Fibroblast of skin of right biceps (primary cell): ENCODE measurements at places on chromosomes 2 and 18.

GRCh38 chr18:57095884-57096283 is 51.0 kb upstream of the BOD1L2 start:
- DNase-seq: no peak

- peak; percentile 96 for DNase-seq
Measured at GRCh38 chr2:159131914-159132281, 154.6 kb downstream of the WDSUB1 start.

- no peak for DNase-seq
Measured at GRCh38 chr2:227824711-227825110, 11.1 kb downstream of the CCL20 start.

- no peak for DNase-seq
Measured at GRCh38 chr2:107132746-107133145, 246.8 kb upstream of the ST6GAL2 start.

- DNase-seq: no peak
Measured at GRCh38 chr2:128686881-128687555, 368.4 kb upstream of the HS6ST1 start.

DNA sequence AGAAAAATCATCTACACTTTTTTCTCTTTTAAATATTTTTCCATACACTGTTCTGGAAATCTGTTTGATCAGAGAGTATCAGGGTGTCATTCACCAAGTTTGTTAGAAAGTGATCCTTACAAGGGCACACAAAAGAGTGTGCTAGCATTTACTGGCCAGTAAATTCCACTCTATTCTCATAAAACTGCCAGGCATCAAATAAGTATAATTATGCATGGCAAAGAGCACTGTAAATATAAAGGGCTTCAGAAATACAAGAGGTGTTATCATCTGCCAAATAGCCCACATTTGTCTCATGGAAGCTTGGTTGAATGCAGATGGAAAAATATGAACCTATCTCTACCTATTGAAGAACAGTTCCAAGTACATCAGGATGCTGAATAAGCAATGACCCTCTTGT is 847.3 kb upstream of the ACVR2A start:
- DNase-seq: no peak

DNA sequence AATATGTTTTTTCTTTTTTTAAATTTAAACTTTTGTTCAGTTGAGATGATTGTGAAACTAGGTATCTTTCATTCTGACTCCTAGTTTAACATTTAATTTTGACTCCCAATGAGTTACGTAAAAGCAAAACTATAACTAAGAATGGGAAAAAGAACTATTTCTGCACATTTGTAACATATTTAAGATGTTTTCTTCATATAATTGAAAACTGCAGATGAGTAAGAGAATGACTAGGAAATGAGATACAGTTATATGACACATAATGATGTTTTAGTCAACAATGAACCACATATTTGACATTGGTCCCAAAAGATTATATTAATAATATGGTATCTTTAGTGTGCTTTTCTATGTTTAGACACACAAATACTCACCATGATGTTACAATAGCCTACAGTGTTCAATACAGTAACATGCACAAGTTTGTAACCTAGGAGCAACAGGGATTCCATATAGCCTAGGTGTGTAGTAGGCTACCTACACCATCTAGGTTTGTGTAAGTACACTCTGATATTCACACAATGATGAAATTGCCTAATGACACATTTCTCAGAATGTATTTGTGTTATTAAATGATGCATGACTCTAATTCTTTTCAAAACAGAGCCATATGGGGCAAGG is 12.6 kb downstream of the ERMN start:
- DNase-seq: peak; percentile 78

DNA sequence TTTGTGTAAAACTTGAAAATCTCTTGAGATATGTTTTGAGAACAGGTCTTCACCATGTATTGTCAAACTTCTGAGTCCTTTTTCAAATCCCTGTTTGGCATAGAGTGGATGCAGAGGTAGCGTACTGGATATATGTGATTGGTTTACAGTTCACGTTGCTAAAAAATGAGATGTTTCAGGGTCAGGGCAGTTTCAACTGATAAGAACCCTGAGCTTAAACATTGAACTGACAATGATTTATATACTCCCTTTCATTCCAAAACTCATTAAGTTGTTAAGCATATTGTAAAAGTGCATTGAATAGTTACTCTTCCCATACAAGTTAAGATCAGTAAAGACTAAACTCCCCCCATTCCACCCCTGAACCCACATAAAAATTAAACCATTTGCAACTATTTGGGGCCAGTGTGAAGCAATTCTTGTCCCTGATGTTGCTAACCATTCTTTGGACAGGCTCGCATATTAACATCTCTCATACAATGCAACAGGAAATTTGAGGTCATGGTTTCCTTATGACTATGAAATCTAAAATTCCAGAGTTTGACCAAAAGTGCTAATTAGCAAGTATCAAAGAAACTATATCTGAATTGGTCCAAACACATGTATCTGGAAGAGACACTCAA is 470.9 kb upstream of the ACVR2A start:
- no peak for DNase-seq

DNA sequence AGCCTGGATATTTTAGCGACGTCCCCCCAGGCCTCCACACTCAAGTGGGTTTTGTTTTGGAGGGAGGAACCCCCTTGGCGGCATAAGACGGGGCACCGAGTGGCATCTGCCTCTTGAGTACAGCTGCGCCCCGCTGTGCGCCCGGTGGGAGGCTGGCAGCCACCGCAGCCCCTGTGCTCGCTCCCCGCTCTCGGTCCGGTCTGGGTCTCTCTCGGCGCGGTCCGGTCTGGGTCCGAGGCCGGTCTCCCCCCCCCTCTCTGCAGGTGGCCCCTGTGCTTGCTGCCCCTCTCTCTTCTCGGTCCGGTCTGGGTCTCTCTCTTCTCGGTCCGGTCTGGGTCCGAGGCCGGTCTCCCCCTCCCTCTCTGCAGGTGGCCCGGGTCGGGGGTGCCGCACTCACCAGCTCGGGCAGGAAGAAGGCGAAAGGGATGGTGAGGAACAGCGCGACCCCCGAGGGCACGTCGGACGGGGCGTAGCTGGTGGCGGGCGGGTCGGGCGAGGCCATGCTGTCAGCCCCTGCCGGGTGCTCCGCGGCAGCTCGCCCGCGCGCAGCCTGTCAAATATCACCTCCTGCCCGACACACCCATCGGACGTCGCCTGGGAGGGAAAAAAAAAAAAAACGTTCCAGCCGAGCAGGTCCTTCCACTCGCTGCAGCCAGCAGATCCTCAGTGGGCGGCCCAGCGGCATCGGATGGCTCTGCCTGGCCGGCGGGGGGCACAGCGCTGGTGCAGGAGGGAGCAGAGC is at the start of gene MALL:
MALL (minus strand) TSS at position 532 of the 742 bp plus-strand sequence; CDS start at position 502, 30 bp downstream.
- no peak for DNase-seq

DNA sequence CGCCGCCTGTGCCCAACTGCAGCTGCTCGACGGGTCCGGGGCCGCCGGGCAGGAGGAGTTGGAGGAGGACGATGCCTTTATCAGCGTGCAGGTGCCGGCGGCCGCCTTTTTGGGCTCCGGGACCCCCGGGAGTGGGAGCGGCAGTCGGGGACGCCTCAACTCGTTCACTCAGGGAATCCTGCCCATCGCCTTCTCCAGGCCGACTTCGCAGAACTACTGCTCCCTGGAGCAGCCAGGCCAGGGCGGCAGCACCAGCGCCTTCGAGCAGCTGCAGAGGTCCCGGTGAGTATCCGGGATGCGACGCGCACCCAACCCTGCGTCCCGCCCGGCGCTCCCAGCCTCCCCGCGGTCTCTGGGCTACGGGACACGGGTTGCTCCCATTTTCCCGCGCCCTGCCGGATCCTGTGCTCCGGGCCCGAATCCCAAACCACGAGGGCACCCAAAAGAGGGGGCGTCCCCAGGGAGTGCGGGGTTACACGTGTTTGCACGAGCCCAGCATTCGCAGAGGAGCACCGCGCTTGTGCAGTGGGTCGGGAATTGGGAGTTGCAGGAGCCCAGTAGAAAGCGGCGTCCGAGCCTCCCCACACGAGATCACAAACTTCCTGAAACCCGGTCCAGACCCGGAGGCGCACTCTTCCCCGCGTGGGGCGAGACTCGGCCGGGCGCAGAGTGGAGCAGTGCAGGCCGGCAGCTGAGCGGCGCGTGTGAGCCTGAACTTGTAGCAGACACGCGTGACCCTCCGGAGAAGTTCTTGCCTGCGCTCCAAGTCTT is 1.2 kb downstream of the CABLES1 start:
- peak; percentile 46 for DNase-seq

DNA sequence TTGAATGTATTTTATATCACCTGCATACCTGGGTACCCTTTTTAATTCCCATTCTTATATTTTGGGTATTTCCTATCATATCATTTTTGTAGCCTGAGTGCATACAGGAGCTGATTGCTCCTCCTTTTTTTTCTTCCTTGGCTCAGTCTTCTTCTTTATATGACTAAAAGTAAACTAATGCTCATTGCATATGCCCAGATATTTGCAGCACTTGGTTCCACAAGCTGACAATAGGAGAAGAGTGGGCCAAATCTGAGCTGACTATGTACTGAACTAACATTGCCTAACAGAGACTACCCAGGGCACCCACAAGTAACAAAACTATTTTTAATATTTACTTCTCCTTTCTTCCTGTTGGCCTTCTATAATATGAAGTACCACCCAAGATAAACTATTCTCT is 131.7 kb upstream of the SPOPL start:
- DNase-seq: no peak

- peak; percentile 5 for DNase-seq
Measured at GRCh38 chr2:16281451-16282335, 341.3 kb downstream of the MYCN start.

DNA sequence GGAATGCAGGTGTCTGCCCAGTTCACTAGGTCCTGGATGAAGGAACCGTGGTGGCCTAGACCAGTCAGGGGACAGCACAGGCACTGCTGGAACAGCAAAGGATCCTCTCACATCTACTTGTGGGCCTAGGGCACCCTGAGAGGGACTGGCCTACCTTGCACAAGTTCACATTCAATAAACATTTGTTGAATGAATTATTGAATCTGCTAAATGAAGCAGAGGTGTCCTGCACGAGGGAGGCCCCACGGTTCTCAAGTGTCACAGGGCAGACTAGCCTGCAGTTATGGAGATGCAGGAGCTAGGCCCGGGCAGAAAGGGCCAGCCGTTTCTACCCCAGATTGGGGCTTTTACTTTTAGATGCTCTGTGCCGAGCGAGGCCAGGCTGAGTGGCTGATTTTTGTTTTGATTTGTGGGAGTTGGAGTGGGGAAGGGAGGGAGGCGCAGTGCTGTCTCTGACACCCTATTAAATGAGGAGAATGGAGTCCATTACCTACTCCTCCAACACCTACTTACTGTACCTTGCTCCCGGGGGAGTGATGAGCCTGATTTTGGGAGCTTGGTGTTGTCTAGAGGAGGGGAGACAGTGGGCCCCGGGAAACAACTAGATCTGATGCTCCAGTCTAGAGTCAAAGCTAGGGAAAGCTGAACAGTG is 18.4 kb downstream of the SH2D6 start:
- no peak for DNase-seq

DNA sequence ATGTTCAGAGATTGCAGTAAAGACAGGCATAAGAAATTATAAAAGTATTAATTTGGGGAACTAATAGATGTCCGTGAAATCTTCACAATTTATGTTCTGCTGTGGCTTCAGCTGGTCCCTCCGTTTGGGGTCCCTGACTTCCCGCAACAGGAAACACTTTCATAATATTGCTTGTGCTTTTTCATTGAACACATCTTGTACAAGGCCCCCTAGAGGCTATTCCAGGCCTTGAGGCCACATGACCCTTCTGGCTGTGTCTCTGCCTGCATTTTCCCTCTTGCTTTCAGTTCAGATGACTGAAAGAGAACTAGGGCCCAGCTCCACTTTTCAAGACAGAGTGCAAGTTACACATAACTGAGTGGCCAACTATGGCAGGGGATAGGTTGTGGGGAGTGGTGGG is 164.1 kb downstream of the TMEM247 start:
- DNase-seq: no peak

- no peak for DNase-seq
Measured at GRCh38 chr2:105100046-105100840, 62.4 kb downstream of the MRPS9 start.

GRCh38 chr18:45357686-45358470 is 257.4 kb upstream of the SLC14A2 start:
- DNase-seq: peak; percentile 89

DNA sequence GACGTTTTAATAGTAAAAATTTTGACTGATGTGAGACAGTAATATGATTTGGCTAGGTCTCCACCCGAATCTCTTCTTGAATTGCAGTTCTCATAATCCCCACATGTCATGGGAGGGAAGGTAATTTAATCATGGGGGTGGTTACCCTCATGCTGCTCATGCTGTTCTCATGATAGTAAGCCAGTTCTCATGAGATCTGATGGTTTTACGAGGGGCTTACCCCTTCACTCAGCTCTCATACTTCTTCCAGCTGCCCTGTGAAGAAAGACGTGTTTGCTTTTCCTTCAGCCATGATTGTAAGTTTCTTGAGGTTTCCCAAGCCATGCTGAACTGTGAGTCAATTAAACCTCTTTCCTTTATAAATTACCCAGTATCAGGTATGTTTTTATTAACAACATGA is 327.0 kb upstream of the CDH7 start:
- no peak for DNase-seq

GRCh38 chr2:96813656-96814055 is 2.4 kb upstream of the CNNM3 start:
- DNase-seq: no peak

DNA sequence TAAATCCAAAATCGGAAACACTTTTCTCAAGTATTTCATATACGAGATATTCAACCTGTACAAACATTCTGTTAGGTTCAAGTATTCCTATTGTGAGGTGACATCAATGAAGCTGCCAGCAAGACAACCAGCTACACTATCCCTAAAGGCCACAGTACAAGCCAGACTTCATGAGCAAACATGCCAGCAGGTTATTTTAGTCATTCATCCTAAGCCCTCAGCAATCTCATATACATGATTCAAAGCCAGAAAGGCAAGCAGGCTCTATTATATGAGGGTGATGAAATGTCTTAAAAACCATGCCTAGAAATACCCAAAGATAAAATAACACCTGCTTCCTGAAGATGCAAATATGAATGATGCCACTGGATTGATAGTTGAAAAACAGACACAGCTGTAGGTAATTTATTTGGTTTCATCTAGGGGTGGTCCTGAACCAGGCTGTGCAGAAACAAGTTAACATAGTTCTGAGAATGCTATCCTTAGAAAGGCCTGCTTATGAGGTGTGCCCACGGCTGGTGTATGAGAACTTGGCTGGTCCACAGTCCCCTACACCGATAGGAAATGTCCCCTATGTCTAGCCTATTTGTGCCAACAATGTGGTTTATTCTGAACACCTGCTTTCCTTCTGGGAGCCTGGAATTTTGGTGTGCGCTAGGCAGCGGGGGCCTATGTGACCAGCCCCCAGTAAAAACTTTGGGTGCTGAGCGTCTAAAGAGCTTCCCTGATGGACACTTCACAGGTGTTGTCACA is 48.2 kb upstream of the KIDINS220 start:
- DNase-seq: no peak
